PC-3 (cell line): ENCODE measurements at places on chromosomes 4 and X. TPM values are rescaled to one million over a fixed set of nuclear protein-coding genes. Genes with fewer than 3 reads are reported as not detected.

GRCh38 chr4:25308306-25308705 is 4.3 kb upstream of the ZCCHC4 start:
- no peaks in the 10 kb centered on the region for H3K27me3 ChIP-seq
- no peak overlapping the region for H3K4me3 ChIP-seq
- peaks cover 4% of the 10 kb centered on the region; the same call in 1 of the 2 replicates for H3K4me1 ChIP-seq
- no peak for DNase-seq
- no peak overlapping the region for H3K27ac ChIP-seq

- H3K27ac ChIP-seq, result peak overlapping the region; percentile 92
- peaks cover 46% of the 10 kb centered on the region for H3K4me1 ChIP-seq
- H3K27me3 ChIP-seq, result no peaks in the 10 kb centered on the region
- no peak overlapping the region for H3K4me3 ChIP-seq
- no peaks in the 10 kb centered on the region for H3K36me3 ChIP-seq
- DNase-seq, result peak; percentile 97
Measured at GRCh38 chr4:114015444-114015899, 36.0 kb upstream of the ARSJ start.

GRCh38 chrX:68826113-68826980 is 2.5 kb upstream of the EFNB1 start:
- H3K27me3 ChIP-seq, result no peaks in the 10 kb centered on the region
- H3K4me3 ChIP-seq, result no peak overlapping the region
- no peak overlapping the region for H3K27ac ChIP-seq
- peaks cover 15% of the 10 kb centered on the region; the same call in 1 of the 2 replicates for H3K4me1 ChIP-seq
- no peak for DNase-seq

The BEND2 gene
- total RNA-seq, result not detected in 2 replicates

- no peak for DNase-seq
- no peak overlapping the region for H3K4me3 ChIP-seq
Measured at GRCh38 chr4:68373513-68373912, 23.6 kb upstream of the YTHDC1 start.
